Gastroesophageal sphincter (tissue), 4 donors: ENCODE measurements at places on chromosomes 12 and 14. TPM values are rescaled to one million over a fixed set of nuclear protein-coding genes. Genes with fewer than 3 reads are reported as not detected.
A peak's percentile ranks its signal among the peaks of the same experiment; 100 is the strongest.

DNA sequence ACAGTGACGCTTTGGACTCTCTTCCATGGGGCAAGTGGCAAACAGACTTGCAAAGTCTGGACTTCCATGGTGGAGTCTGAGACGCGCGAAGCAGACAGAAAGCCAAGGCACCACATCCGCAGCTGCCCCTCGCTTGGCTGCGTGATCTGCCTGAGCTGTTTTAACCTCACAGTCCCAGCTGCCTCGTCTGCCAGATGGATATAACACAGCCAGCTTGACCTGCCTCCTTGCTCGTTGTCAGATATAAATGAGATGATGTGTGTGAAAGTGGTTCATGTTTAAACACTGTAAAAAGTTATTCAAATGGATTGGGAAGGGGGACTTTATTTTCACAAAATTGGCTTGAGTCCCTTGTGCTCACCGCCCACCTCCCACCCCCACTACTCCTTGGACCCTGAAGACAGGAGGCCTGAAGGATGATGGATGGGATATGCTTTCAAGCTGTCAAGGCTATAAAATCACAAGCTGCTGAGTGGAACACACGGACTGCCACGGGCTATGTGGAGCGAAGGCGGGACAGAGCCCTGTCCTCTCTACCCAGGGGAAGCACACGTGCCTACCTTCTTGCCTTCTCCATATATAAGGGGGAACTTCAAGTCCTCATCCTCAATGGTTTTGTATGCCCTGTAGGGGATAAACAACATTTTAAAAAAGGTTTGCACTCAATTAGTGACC is 226.9 kb downstream of the MON2 start:
- ATAC-seq: peak; percentile 38

GRCh38 chr14:61887628-61888027 is 125.4 kb downstream of the SNAPC1 start:
- ATAC-seq: no peak

DNA sequence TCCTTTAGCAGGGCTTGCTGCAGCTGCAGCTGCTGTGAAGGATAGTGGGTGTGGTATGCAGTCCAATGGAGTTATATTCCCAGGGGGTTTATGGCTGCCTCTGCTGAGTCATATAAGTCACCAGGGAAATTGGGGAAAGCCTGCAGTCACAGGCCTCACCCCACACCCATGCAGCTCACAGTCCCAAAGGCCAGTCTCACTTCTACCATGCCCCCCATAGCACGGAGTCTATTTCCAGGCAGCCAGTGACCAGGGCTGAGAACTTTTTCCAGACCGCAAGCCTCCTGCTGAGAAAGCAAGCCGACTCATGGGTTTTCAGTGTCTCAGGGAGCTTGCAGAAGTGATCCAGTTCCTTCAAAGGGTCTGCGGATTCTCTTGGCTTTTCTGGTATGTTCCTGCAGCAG is 322.4 kb upstream of the CLEC14A start:
- no peak for ATAC-seq

DNA sequence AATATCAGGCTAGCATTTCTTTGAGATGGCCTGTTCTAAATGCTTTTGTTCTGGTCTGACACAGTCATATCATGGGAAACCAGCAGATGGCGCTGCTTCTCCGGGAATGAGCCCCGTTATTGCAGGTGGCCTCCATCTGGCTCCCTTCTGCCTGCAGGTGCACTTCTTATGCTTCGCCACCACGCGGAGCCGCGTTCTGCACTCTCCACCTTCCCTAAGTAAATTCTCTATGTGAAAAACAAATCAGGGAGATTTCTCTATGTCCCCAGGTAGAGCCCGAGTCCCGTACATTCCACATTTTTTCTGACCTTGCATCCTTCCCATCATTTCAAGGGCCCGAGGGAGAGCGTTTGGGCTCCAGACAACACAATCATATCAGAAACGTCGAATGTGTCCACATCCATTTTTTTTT is 26.2 kb downstream of the GLRX5 start:
- ATAC-seq: peak; percentile 71

GRCh38 chr12:117182866-117183265 is 7.4 kb downstream of the FBXO21 start:
- no peak for ATAC-seq

DNA sequence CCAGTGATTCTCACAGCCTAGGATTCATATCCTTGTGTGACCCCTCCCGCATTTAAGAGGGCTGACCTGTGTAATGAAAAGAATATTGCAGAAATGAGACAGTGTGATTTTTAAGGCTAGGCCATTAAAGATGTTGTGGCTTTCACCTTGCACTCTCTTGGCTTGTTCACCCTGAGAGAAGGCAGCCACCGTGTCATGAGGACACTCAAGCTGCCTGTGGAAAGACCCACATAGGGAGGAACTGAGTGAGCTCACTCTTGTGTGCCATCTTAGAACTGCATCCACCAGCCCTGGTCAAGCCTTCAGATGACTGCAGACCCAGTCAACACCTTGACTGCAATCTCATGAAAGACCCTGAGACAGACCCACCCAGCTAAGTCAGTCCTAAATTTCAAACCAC is 46.3 kb upstream of the TMPO start:
- ATAC-seq: no peak

DNA sequence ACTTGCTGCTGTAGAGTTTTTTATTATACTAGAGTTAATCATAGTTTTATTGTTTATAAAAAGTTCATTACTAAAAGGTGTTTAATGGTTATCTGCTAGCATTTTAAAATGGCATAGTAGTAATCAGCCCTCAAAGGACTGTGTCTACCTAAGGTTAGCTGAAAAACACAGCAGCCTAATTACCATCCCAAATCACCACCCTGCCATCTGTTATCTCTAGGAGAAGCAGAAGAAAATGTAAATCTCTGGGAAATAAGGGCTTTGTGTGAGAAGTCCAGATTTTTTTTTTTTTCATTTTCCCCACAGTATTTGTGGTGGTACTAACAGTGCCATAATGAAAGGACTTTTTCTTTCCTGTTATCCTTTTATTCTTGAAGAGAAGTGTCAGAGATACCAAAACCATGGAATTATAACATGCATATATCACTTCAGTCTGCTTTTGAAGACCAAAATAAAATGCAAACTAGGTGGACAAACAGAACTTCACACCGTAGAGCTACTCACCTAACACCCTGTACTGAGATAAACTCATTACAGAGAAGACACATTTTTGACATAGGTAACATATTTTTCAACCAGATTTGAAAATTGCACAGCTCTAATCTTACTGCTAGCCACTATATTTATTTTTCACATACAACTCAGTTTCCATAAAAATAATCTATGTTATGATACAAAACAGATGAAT is 876.2 kb downstream of the C12orf50 start:
- no peak for ATAC-seq

DNA sequence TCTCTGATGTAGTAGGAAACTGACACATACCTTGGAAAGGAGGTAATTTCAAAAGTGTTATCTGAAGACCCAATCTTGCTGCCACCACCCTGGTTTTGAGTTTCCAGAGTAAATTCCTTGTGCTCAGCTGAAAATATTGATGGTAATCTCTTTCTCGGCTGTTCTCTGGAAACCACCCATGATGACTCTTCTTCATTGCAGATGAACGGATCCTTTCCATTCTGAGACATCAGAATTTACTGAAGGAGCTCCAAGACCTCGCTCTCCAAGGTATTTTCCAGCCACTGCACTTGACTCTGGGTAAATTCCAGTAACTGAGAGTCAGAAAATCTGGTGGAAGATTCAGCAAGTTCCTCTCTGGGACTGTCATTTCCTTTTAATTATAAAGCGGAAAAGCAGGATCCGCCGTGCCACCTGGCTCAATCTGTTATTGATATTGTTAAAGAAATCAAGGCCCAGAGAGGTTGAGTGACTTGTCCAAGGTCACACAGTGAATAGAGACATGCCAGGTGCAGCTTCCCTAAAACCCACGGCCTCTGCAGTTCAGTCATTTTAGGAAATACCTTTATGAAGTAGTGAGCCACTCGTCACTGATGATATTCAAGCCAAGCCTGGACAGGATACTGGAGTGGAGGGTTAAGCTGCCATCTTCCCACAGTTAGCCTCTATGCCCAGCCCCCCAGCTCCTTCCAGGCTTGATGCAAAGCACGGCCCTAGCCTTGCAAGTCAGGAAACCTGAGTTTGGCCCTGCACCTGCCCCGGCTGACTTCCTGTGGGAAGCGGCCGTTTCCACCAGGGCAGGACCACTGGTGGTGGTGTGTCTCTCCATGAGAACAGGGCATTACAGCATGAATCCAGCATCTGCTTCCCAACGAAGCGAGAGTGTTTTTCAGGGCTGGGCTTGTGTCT is 4.7 kb downstream of the CHGA start:
- ATAC-seq: no peak

Gene CHGA
- total RNA-seq: not detected

Gene RTRAF
- 90.6 TPM for total RNA-seq

Gene LYZ
- total RNA-seq: 14.0 TPM

Gene DACT1
- 3.9 TPM for total RNA-seq

Gene P2RX2
- 2.7 TPM for total RNA-seq

Gene TAS2R13
- not detected for total RNA-seq
